ENCODE measurements at places on chromosomes 6 and 20.

- no peak for DNase-seq
Measured at GRCh38 chr20:59662161-59662560, 57.8 kb downstream of the PHACTR3 start.

DNA sequence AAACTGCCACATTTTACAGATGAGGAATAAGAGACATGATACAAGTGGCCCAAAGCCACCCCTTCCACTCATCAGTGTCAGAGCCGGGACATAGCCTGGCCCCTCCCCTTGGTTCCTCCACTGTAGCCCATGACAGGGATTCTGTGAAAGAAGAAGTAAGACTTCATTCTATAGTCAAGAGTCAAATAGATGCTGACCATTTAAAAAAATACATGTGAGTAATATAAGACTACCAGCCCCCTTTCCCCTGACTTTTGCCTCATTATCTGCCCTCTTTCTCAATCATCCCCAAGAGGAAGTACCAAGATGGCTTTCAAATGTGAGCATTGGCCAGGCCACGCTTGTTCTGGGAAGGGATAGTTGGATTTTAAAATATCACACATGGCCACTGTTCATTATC, 57.8 kb upstream of the TAB2 start:
- DNase-seq: no peak

- no peak for DNase-seq
Measured at GRCh38 chr6:21309807-21310221, 283.7 kb upstream of the SOX4 start.

GRCh38 chr20:19543101-19543500, 215.0 kb upstream of the RIN2 start:
- DNase-seq: no peak

DNA sequence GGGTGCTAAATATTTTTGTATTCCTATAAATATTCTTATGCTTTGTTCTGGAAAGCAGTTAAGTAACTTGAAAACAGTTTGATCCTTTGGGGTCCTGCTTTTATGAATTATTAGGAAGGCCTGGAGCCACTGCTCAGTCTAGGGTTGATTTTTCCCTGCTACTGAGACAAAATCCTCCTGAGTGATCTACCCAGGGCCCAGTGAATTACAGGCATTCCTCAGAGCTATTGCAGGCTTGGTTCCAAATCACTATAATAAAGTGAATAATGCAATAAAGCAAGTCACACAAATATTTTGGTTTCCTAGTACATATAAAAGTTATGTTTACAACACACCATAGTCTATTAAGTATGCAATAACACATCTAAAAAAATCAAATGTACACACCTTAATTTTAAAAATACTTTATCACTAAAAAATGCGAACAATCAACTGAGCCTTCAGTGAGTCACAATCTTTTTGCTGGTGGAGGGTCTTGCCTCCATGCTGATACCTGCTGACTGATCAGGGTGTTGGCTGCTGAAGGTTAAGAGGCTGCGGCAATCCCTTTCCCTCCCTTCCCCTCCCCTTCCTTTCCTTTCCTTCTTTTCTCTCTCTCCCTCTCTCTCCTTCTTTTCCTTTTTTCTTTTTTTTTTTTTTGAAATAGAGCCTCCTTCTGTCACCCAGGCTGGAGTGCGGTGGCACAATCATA, 43.0 kb downstream of the DNAAF9 start:
- DNase-seq: no peak

GRCh38 chr20:11869641-11870040, 48.1 kb upstream of the BTBD3 start:
- no peak for DNase-seq

GRCh38 chr6:72271531-72271930, 350.3 kb upstream of the KCNQ5 start:
- DNase-seq: no peak

DNA sequence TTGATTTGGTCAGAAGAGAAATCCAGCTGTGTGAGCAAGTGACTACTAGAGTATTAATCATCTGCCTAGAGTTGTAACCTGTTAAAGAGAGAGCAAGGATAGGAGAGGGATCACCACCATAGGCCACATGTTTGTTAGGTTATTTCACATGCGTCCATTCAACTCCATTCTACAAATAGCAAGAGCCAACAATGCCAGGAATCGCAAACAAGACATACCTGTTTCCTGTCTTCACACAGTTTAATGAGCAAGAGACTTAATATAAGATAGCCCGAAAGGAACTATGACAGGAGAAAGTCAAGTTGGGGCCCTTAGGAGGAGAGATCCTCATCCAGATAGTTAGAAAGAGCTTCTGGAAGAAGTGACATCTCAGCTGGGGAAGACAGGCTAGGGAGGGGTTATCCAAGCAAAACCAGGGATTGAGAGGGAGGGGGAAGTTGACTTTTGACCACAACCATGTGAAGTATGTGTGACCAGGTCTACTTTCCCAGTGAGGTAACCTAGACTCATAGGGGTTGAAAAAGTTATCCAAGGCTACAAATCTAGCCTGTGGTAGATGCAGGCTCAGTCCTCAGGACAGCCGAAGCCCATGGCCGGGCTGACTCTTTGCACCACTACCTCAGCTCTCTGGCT, 147.4 kb downstream of the ALDH8A1 start:
- DNase-seq: no peak

GRCh38 chr6:145137425-145137824, 597.9 kb downstream of the EPM2A start:
- DNase-seq: no peak

DNA sequence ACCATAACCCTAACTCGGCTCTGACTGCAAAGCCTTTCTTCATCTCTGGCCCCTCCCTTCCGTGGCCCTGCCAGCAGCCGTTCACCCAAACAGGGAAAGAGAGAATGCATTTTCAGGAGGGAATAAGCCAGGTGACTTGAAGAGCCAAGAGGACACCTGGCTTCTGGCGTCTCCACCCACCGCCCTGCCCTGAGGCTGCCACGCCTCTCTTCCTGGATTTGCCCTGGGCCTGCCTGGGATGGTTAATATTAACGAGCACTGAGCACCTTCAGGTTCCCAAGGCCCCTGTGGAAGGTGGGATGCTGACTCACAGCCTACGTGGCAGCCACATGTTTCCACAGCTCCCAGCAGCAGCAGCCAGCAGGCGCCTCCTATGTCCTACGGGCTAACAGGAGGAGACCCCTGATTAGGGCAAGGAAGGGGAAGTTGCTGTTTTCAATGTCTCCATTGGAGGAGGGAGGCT, 138.0 kb upstream of the RREB1 start:
- no peak for DNase-seq

GRCh38 chr6:162900503-162900902, 172.7 kb downstream of the PACRG start:
- DNase-seq: no peak

GRCh38 chr6:170178561-170179477, 112.1 kb downstream of the DLL1 start:
- DNase-seq: no peak

All from activated CD4-positive, alpha-beta T cell treated with anti-CD3 and anti-CD28 coated beads, Interleukin-2, Interleukin-6, amounts not matched to agents 100 ng/mL and 50 ng/mL, durations not matched to agents 16 hours and 8 hours (primary cell).